ENCODE measurements at places on chromosomes 1 and 21.

GRCh38 chr1:203536575-203536974 is 42.6 kb downstream of the OPTC start:
- DNase-seq: no peak

- no peak for DNase-seq
Observed at GRCh38 chr1:159856576-159856975, 5.9 kb downstream of the VSIG8 start.

- DNase-seq: no peak
Observed at GRCh38 chr1:34268311-34268954, 91.7 kb downstream of the C1orf94 start.

- no peak for DNase-seq
Observed at GRCh38 chr1:58119971-58120370, 426.6 kb downstream of the OMA1 start.

GRCh38 chr1:33724348-33724747 is 139.5 kb upstream of the HMGB4 start:
- no peak for DNase-seq

DNA sequence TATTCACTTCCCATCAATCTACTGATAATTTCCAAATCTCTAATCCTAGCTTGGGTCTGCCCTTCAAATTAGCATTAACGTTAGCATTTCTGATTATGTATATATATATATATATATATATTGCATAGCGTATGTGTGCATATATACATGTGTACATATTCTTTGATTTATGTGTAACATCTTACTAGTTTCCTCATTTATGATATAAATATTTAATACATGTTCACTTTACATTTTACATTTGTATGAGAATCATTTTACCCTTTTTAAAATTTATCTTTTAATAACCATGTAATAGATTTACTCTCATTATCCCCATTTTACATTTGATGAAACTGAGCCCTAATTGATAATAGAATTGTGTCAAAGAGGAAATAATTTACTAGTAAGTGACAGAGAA is 164.7 kb downstream of the ZNF648 start:
- DNase-seq: no peak

DNA sequence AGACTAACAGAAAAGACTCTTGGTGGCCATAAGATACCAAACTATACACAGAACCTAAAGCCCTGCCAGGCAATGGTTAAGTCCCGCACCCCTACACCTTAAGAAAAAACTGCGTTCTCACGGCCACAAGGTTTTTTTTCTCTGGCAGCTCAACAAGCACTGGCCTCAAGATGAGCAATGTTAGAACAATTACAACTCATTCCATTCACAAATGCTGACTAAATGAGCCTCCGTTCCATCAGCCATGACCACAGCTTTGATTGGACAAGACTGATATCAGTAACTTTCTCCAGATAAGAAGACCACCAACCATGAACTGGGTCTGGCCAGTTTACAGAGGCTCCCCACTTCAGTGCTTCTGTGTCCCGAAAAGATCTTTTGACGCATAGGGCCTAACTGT is 31.9 kb downstream of the SEC16B start:
- no peak for DNase-seq

DNA sequence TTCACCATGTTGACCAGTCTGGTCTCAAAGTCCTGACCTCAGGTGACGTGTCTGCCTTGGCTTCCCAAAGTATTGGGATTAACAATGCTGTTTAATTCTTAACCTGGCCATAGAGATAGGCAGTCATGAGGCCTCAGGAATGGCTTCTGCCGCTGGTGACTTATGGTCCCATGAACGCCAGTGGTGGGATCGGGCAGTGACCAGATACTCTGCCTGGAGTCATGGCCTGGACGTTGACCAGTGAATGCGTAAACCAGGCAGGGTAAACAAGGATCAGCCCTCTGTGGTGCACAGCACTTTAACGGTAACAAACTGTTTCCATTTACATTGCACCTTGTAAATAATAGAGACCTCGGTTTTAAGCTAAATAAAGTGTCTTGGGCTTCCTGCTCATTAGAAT is 23.0 kb downstream of the MTARC1 start:
- no peak for DNase-seq

DNA sequence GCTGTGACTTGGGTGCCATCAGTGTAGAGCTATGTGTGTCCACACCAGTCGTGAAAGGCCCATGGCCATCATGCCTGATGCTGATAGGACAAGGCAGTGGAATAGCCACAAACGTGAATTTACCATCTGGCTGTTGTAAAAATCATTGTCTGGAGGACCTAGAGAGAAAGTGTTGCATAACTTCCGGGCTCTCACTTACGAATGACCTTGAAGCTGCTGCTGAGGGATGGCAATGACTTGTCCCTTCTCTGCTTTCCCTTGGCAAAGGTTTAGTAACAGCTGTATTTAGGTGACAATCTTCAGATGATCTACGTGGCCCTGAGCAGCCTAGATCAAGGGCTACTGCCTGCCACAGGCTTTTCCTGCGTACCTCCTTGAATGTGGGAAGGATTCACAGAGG is 5.8 kb downstream of the ATP1B1 start:
- no peak for DNase-seq

DNA sequence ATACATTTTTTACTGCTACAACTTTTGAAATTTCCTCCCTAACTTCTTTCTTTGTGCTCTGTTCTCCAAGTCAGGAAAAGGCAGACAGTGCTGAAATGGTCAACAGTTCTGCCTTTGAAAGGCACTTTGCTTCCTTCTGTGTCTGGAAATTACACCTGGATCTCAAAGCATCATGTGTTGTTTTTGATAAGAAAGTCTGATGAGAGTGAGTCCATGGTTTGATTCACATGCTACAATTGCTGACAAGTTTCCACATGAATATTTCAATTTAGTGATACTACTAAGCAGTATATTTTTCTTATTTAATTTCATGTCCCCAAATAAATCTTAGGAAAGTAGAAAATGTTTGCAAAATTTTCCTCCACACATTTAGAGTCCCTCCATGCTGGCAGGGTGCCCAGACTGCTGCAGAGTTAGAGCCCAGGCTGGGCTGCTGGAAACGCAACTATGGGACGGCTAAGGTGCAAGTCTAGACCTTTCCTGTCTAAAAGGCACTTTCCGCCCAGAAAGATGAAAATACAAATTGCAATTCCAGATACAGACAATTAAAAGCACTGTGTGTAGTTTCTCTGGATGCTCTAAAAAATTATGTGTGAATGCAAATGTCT is 96.6 kb upstream of the RUNX1 start:
- no peak for DNase-seq

- DNase-seq: no peak
Observed at GRCh38 chr1:247435030-247435758, 19.2 kb downstream of the NLRP3 start.

DNA sequence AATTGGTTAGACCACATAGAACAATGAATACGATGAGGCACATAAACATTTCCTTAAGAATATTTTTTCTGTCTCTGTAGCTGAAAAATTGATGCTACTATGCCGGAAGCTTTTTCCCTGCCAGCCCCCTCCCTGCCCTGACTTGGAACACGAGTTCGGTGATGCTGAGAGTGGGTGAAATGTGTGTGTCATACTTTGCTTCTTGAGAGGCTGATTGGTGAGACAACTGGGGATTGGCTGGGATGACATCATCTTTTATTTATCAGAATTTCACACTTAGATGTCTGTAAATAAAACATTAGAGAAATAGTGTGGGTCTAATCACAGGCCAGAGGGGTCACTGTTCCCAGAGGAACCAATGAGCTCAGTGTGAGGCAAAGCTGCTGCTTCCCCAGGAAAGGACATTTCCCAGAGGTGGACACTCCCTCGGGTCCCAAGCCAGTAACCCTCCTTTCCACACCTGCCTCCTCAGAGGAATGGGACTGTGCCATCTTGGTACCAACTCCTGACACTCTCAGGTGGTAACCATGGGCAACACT is 195.4 kb upstream of the C1orf174 start:
- DNase-seq: no peak

DNA sequence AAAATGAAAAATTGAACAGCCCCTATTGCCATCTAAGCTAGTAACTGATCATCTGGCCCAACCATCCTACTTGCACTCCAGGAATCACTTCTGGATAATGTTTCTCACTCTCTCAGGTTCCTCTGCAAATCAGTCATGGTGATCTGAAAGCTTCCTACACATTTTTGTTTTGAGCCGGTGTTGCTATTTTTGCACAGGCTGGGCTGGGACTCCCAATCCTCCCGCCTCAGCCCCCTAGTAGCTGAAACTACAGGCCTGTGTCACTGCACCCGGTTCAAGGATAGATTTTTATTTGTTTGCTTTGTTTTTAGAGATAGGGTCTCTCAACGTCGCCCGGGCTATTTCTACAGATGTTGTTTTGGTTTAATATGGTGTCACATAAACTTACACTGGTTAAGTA is 40.5 kb upstream of the HMCN1 start:
- no peak for DNase-seq

- DNase-seq: no peak
Observed at GRCh38 chr1:33093004-33093403, 12.1 kb downstream of the AZIN2 start.

- DNase-seq: no peak
Observed at GRCh38 chr1:58621391-58621790, 44.3 kb upstream of the TACSTD2 start.

DNA sequence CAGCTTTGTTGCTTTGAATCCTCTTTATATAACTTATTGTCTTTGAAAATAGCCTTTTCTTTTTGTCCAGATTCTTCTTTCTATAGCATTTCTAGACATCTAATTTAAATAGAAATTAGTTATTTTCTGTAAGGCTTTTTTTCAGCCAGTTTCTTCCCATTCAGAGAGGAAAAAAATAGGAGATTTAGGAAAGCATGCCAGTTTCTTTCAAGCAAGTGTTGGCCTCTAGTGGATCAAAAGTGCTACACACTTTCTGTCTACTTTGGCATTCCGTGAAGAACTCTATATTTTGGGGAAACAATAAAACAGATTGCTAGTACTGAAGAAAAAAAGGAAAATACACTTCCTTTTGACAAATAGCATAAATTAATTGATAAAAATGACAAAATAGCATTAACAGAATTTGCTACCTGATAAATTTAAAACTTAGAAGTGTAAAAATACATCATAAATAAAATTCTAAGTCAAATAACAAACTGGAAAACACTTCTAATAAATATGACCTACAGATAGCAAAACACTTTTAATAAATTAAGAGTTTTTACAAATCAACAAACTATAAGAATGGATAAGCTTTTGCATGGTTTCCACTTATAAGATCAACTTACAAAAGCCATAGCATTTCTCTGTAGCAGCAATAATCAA is 13.1 kb upstream of the EXO1 start:
- DNase-seq: peak; percentile 19

GRCh38 chr1:85297855-85298629 is 21.6 kb upstream of the BCL10 start:
- DNase-seq: no peak

DNA sequence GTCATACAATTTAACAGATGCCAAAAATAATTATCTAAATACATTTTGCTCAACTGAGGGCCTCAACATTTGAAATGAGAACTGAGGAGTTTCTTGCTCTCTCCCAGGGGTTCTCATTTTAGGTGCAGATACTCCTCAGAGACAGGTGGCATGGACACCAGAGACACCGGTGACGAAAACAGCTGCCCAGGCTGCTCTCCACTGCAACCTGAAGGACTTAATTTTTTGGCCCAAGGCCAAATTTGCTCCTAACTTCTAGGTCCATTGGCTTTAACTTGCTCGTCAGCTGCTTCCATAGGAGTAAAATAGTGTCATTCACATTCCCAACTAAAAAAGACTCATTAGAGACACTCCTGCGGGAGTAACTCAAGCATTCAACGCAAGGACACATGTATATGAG is 87.0 kb downstream of the NRIP1 start:
- DNase-seq: no peak

- DNase-seq: no peak
Observed at GRCh38 chr1:53086491-53087070, 24.6 kb downstream of the PODN start.

- no peak for DNase-seq
Observed at GRCh38 chr1:85196358-85196757, 4.5 kb downstream of the SYDE2 start.

GRCh38 chr1:67189953-67190352 is 23.7 kb downstream of the IL23R start:
- DNase-seq: no peak

GRCh38 chr1:230622151-230622550 is 20.1 kb upstream of the COG2 start:
- DNase-seq: no peak

GRCh38 chr1:88009916-88010315 is 674.2 kb upstream of the PKN2 start:
- no peak for DNase-seq

- DNase-seq: no peak
Observed at GRCh38 chr1:245099401-245099800, 55.4 kb upstream of the KIF26B start.

DNA sequence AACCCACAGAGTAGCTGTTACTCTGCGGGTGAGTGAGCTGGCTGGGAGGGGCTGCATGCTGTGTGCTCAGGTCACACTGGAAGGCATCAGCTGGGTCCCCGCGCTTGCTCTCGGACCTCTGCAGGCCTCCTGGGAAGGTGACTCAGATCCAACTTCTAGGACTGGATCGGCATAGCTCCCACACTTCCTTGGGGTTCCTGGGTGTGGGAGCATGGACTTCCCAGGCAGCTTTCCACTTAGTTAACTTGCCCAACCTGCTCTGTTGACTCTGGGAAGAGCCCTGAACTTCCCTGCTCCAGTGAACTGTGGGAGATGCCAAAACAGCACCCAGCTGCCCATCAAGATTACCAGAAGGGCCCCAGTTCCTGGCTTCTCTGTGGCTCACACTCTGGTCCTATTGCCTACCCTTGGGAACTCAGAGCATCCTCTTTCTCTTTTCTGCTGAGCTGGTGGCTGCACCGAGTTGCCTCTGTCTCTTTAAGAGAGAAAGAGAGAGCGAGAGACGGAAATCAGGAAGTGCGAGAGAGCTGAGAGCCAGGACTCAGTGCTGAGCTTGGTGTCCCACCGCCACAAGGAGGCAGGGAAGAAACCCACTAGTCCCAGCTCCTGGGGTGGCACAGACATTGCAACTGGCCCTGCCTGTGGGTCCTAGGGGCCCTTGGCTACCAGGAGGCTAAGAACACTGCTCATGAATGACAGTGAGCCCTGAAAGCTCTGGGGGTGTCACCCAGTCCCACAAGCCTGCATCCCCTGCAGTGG is at the start of gene IKBKE:
Gene IKBKE, plus strand, starts transcription at position 544 of the 759 bp plus-strand sequence. CDS start 2,752 bp downstream, outside the sequence.
- DNase-seq: no peak

- no peak for DNase-seq
Observed at GRCh38 chr1:11193376-11193775, 4.2 kb downstream of the ANGPTL7 start.

- DNase-seq: no peak
Observed at GRCh38 chr1:9883585-9884449, 26.3 kb downstream of the CTNNBIP1 start.

DNA sequence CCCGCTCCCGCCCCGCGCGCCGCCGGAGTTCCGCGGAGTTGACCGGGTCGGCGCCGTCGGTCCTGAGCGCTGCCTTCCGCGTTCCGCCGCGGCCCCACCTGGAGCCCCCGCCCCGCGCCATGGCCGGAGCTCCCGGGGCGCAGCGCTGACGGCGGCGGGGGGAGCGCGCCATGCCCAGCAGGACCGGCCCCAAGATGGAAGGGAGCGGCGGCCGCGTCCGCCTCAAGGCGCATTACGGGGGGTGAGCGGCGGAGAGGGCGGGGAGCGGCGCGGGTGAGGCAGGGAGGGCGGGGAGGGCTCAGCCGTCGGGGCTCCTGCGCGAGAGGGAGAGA is 216 bp downstream of the PRKCZ start:
- DNase-seq: no peak

- no peak for DNase-seq
Observed at GRCh38 chr1:214854126-214854875, 228.2 kb upstream of the KCNK2 start.
